Activated naive CD4-positive, alpha-beta T cell treated with anti-CD3 and anti-CD28 coated beads for 36 hours (primary cell): ENCODE measurements at places on chromosomes 7 and 10.

DNA sequence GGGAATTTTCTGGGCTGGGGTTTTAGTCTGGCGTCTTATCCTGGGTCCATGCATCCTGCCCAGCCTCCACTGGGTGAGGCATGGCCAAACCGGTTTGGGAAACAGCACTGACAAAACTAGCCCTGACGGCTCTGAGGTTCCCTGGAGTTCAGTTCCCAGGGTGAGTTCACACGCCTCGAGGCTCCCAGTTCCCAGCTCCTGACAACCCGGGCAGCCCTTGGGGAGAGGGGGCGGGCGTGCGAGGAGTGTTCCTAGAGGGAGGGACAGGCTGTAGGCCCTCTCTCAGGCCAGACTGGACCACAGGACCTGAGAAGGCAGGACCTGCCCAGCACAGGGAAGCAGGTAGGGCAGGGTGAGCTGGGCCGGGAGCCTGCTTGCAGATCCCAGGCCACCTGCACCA is 82.3 kb upstream of the PPIF start:
- no peak for DNase-seq

DNA sequence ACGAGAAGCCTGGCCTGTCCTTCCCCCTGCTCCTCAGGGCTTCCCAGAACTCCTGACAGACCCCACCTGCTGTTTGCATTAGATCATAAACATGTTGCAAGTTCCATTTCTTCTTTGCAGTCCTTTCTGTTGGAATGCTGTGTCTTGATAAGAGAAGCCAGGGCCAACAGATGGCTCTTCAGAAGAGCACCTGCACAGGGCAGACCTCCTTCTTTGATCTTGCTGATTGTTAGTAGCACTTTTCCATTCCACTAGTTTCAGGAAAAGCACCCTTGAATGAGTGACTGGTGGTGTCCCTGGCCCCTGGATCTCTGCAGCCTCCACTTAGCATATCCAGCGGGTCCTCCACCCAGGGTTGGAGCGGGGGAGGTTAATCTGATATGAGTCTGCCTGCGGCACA is 243.2 kb downstream of the GFRA1 start:
- no peak for DNase-seq

DNA sequence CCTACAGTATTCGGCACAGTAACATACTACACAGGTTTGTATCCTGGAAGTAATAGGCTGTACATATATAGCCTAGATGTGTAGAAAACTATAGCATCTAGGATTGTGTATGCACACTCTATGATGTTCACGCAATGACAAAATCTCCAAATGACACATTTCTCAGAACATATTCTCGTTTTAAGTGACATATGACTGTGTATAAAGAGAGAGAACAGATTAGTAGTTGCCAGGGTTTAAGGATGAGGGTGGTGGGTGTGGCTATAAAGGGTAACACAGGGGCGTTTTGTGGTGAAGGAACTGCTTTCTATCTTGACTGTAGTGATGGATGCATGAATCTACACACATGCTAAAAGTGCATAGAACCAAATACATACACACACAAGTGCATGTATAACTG is 101.2 kb downstream of the ARL4A start:
- DNase-seq, result no peak

DNA sequence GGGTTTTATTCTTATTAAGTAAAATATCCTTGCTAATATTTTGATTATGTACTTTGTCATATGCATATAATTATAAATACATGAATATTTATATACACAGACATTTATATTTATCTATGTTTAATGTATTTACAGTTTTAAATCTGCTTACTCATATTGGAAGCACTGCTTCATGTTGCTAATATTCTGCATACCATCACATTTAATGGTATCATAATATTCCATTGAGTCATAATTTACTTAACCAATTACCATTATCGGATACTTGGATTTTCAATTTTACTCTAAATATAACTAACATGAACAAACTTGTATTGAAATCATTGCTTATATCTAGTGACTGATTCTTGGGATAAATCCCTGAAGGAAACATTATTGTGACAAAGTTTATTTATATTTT is 155.2 kb downstream of the MBL2 start:
- DNase-seq, result no peak

DNA sequence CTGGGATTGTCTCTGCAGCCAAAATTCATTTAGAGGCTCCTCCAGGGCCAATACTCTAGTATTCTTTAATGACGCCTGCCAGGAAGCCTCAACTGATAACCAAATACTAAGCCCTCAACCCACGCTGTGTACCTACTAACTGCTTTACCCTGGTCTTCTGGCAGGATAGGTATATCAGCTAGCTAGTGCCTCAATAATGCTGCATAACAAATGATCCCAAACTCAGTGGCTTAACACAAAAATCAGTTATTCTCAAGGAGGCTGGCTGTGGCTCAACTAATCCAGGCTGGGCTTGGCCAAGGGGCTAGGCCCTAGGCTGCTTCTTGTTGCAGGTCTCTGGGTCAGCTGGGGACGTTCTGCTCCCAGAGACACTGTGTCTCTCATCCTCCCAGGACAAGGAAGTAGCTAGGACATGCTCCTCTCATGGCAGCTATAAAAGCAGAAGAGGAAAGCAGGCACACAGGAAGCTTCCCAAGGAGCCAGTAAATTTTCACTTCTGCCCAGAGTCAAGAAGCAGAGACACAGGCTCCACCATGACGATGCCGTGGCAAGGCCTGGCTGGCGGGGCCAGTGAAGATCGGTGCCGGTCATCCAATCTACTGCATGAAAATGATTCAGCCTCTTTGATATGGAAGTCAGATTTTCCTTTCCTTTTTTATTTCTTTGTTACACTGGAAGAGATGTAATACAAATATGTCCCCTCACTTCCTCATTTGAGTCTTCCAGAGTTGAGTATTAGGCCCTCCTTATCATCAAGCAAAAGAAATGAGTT is 28.6 kb upstream of the COL13A1 start:
- no peak for DNase-seq

GRCh38 chr7:151987748-151988529 is 31.7 kb downstream of the GALNTL5 start:
- DNase-seq, result no peak

GRCh38 chr10:99527526-99528493 is 4.9 kb upstream of the NKX2-3 start:
- DNase-seq, result no peak

- DNase-seq, result no peak
Observed at GRCh38 chr7:22127835-22128527, 182.3 kb upstream of the CDCA7L start.

GRCh38 chr10:113301342-113301984 is 251.4 kb upstream of the HABP2 start:
- DNase-seq, result peak; percentile 25

DNA sequence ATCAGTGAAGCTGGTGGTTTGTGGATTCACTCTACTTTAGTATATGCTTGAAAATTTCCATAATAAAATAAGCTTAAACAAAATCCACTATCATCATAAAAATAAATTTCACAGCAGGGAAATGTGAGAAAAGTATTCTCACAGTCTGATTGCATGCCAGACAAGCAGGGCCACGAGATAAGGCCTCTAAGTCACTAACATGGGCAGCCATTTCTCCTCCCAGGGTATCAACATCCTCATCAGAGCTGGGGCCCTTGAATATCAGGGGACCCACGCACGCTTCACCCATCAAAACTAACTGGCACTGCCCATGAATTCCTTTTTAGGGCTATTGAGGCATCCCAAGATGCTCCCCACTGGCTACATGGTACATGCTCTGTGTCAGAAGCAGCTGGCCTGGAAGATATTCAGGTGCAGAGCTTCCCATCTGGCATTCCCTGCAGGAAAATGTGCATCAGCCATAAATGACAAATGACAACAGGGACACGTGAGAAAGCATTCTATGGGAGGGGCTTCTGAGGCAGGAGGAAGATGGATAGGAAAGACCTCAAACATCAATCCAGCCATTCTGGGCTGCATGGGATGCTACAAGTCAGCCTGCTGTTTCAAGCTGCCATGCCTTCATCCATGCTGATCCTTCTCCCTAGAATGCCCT is 17.4 kb downstream of the CCDC6 start:
- DNase-seq, result no peak

GRCh38 chr10:4033341-4033896 is 248.4 kb upstream of the KLF6 start:
- no peak for DNase-seq

DNA sequence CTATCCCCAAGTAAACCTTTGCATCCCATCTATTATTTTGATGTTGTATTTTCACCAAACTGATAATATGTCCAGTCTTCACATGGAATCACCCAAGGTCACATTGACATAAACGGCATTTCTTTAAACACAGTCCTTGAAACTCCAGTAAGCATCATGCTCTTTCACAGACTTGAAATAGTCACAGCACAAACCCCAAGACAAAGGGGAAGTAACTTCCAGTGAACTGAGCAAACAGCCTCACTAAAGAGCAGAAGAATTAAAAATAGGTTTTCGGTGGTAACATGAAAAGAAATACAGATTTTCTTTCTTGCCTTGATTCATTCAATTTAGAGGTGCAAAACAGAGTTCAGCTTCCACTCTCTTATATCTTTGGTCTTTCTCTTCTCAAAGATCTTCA is 253.7 kb downstream of the SFMBT2 start:
- DNase-seq, result no peak

- DNase-seq, result no peak
Observed at GRCh38 chr7:130473289-130473688, 18.6 kb upstream of the MEST start.

GRCh38 chr10:30986053-30986555 is 45.6 kb downstream of the ZNF438 start:
- no peak for DNase-seq

DNA sequence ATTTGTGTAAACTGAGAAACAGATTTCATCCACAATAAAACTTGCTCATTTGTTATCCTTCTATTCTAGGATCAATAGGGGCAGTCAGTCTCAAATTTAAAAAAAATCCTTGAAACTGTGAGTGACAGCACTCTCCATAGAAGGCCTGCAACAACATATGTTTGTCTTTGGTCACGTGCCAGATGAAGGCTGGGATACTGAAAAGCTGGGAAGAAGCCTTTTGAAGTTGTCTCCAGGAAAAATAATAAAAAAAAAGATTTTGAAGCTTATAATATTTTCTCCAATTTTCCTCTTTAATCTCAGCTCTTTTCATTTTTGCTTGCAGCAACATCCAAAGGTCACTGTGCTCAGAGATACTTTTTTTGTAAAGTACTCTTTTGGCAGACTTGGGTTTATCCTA is 128.6 kb upstream of the SLC26A5 start:
- no peak for DNase-seq

GRCh38 chr10:124921261-124921660 is 20.7 kb upstream of the ZRANB1 start:
- no peak for DNase-seq

DNA sequence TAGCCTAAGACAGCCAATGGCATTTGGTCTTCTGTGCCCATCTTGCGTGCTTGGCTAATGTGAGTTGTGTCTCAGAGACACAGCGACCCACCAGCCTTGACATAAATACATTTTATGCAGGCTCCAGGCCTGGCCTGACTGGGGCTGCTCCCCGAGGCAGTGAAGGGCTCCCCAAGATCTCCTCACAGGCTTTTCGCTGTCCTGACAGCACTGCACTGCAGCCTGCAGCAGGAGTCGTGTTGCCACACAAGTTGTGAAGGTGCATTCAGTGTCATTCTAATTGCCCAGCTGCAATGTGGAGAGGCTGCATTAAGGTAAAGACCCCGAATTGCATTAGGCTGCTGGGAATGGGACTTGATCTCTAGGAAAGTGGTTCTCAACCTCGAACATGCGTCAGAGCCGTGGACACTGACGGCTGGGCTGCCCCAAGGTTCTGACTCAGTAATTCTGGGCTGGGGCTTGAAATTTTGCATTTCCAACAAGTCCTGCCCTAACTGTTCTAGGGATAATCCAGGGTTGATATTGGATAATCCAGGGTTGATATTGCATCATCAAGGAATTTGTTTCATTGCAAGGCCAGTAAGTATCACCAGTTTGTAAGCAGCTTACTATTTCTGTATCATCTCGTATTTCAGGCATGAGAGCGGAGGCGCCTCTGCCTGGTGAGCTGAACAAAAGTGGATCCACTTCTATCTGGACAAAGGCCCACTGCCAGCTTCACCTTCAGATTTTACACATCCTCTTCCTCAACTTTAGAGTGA is 108.7 kb upstream of the INSIG1 start:
- DNase-seq, result no peak

GRCh38 chr10:80281292-80281691 is 8.2 kb downstream of the MAT1A start:
- DNase-seq, result no peak

DNA sequence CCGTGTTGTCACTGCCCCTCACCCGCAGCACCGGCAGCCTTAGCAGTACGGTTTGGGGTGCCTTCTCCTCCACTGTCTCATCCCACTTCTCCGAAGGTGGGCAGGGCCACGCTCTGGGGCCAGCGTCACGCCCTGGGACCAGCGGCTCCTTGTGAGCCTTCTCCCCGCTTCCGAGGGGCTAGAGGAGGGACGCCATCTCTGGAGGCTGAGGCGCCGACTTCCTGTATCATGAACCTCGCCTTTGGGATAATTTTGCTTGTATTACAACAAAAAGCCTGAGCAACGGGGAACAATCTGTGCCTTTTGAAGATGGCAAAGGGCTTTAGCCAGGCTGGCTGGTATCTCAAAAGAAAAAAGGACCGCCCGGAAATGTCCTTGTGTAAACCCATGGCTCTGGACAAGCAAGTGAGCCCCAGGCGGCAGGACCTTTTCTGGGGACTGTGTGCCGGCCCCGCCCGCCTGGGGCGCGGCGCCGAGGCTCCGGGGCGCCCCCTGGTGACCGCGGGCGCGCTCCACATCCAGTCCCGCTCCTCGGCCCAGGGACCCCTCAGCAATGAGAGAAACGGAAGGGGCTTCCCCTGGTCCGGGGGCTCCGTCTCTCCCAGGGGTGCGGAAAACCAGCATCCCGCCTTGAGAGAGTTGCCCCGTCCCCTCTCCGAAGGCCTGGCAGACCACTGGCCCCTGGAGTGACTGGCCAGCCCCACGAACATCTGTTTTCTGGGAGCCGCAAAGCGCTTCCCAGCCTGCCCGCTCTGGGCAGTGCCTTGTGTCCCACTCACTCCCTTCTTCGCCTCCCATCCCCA is 3.8 kb downstream of the DEPP1 start:
- peak; percentile 62 for DNase-seq

- no peak for DNase-seq
Observed at GRCh38 chr10:106114656-106115186, 1049.8 kb downstream of the SORCS1 start.

- DNase-seq, result no peak
Observed at GRCh38 chr7:82264783-82265305, 178.7 kb downstream of the CACNA2D1 start.

- no peak for DNase-seq
Observed at GRCh38 chr7:117323851-117324711, 1.2 kb upstream of the WNT2 start.

DNA sequence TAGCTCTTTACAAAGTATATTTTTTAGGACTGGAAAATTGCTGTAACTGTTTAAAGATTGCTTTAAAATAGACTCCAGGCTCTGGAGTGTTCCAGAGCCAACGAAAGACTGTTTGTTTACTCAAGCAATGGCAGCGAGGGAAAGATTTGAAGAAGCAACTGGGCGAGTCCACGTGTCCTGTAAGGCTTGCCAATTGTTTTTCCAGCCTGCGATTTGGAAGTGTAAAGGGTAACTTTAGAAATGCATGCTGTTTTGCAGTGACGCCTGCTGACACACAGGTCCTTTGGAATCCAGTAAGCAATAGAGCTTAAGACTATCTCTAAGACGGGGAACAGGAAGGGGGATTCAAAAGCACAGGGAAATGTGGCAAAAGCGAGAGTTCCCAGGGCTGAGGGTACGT is 55.8 kb downstream of the TACC2 start:
- DNase-seq, result no peak

GRCh38 chr7:150404805-150405583 is 25.9 kb downstream of the ZNF775 start:
- peak; percentile 76 for DNase-seq
